ENCODE measurements at places on chromosomes 7 and 10. TPM values are rescaled to one million over a fixed set of nuclear protein-coding genes. Genes with fewer than 3 reads are reported as not detected.
A peak's percentile ranks its signal among the peaks of the same experiment; 100 is the strongest.

Gene TMEM178B
- total RNA-seq: 46.4 TPM

Gene TEX36
- not detected for total RNA-seq

DNA sequence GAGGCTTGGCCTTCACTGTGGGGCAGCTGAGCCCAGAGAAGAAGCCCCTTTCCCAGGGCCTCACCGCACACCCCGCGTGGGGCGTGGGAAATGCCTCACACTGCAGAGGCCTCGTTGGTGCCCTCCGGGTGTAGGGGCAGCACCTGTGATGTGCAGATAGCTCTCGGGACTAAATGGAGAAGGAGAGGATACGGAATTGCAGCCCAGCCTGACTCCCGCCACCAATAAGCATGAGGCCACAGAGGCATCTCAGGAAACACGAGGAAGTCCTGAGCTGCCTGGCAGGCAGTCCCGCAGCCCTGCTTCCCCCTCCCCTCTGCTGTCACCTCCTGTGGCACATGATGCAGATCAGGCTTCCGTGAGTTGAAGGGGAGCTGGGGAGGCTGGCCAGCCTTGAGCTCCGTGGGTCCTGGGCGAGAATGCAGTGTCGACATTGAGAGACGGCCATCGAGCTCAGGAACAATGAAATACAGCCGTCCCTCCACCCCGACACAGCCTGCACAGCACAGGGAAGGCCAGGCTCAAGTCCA lies 59.6 kb upstream of the PPP2R2D start:
- no peak for DNase-seq

DNA sequence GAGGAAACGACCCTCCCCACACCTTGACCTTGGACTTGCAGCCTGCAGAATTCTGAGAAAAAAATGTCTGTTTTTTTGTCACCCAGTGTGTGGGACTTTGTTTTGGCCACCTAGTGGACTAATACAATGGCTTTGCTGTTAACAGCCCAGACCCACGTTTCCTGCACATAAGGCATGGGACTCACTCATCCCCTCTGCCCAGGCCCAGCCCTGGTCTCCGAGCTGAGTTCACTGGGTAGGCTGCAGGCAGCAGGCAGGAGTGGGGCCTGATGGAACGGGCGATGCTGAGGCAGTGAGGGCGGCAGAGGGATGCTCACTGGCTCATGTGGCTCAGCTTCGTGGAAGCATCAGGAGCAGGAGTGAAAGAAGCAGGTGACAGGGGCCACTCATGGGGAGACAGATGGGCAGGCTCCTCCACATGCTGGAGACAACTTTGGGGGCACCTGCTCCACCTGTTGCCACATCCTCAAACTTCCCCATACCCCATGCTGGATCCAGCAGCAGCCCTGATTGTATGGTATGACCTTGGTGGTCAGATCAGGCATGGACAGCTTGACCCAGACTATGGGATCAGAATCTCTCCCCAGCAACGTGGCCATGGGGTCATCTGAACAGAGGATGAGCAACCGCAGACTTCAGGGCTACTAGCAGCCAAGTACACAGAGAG lies 65.8 kb upstream of the ANTXRL start:
- no peak for DNase-seq

- DNase-seq: peak; percentile 25
These were observed 5.8 kb upstream of the PRTFDC1 start for GRCh38 chr10:24958091-24958720.

DNA sequence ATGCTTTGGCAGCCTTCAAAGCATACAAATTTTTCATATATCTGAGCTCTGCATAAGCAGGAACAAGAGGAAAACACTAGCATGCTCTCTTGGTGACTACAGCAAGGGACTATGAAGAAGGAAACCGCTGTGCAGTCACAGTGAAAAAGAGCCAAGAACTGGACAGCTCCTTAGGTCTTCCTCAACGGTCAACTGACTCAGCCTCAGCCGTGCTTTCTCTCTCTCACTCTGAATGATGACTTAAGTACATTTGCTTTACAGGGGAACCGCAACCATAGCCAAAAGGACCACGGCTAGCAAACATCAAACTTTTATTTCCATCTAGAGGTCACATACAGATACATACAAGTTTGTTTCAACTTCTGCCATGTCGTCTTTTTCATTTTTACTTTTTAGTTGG lies 69.9 kb downstream of the HYCC1 start:
- DNase-seq: no peak

- DNase-seq: no peak
These were observed 17.5 kb upstream of the JAKMIP3 start for GRCh38 chr10:132048294-132048667.

Measured in heart right ventricle (tissue), 16 donors.